ENCODE measurements at places on chromosomes 11 and 22.

- DNase-seq, result no peak
Observed at GRCh38 chr11:7582338-7582985, 68.7 kb downstream of the PPFIBP2 start.

- no peak for DNase-seq
Observed at GRCh38 chr11:70064008-70064725, 13.9 kb upstream of the ANO1 start.

- no peak for DNase-seq
Observed at GRCh38 chr11:128603003-128603696, 15.8 kb upstream of the ETS1 start.

GRCh38 chr22:49513358-49513851 is 314.3 kb downstream of the BRD1 start:
- no peak for DNase-seq

- DNase-seq, result no peak
Observed at GRCh38 chr11:1719781-1720180, 22.8 kb downstream of the KRTAP5-6 start.

GRCh38 chr11:86999859-87000753 is 37.6 kb upstream of the TMEM135 start:
- no peak for DNase-seq

GRCh38 chr11:34332524-34332923 is 25.3 kb downstream of the ABTB2 start:
- peak; percentile 20 for DNase-seq

DNA sequence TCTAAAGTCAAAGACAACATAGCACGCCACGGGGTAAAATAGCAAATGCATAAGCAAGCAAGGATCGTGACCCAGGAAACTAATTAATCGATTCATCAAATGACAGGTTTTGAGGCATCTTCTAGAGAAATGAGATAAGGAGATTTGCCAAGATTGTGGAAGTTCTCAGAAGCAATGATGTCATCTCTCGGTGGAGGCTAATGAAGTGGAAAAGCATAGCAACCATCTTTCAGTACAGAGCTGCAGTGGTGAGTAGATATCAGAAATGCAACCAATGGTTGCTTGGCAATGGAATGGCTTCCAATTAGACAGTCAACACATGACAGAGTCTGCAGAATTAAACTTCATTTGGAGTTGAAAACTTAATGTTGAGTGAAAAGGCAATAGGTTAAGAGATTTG is 116.0 kb downstream of the KIRREL3 start:
- no peak for DNase-seq
